ENCODE measurements at places on chromosomes 4 and X.

DNA sequence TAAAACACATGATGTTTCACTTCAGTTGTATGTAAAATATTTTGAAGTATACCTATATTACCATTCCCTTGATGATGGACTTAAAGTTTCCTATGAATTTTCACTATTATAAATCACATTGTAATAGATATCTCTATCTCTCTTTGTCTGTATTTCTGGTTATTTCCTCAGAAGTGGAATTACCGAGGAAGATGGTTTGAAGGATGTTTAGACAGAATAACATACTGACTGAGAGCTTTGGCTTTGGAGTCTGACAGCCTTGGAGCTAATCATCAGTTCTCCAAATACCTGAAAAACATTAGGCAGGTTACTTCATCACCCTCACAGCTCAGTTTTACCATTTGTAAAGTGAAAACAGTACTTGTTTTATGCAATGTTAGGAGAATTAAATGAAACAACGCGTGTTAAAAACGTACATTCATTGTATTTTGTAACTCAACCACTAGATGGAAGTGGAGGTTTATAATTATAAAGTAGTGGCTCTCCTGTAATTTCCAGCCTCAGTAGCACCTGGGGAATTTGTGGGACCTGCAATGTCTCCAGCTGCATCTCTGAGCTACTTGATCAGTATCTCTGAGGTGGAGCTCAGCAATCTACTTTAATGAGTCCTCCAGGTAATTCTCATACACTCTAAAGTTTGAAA, 14.3 kb downstream of the JCHAIN start:
- peak; percentile 57 for DNase-seq

GRCh38 chr4:138599965-138600364, 357.8 kb upstream of the SLC7A11 start:
- DNase-seq = no peak

DNA sequence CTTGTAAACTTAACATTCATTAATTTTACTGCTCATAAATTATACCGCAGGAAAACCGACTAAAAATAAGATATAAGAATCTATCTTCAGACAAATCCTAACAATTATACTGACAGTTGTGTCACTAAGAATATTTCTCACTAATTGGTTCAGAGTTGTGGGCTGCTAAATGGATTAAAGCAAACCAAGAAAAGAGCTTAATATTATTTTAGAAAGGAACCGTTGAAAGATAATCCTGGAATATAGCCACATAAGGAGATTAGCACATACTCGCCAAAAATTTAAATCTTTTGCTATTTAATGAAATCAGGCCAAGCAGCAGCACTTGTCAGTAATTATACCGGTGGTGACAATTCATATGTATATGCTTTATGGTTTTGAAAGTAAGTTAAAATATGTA, 132.8 kb downstream of the SLIT2 start:
- DNase-seq = no peak

GRCh38 chr4:83708500-83709175, 172.7 kb downstream of the GPAT3 start:
- DNase-seq = no peak

GRCh38 chr4:38565271-38566199, 98.5 kb upstream of the KLF3 start:
- DNase-seq = peak; percentile 63

- no peak for DNase-seq
Observed at GRCh38 chr4:97394653-97395052, 748.6 kb downstream of the STPG2 start.

- DNase-seq = no peak
Observed at GRCh38 chr4:99815597-99816011, 1.0 kb upstream of the DAPP1 start.

GRCh38 chr4:102472441-102473013, 28.6 kb upstream of the NFKB1 start:
- no peak for DNase-seq

DNA sequence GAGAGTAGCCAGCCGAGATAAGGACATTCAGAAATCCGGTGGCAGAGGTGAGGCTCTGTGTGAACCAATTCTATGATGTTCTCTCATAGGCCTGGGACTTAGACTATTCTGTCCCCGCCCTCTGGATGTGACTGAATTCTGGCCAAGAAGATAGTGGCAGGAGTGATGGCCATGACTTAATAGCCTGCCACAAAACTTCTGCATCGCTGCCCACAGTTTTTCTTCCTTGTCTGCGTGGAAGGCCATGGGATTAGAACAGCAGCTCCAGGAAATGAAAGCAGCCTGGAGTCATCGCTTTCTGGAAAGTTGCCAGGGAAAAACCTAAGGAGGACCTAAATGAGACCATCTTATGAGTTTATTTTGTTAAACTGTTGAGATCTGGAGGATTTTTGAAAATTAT, 134.7 kb downstream of the F11 start:
- no peak for DNase-seq
